Myocyte (in vitro differentiated cells): ENCODE measurements at places on chromosomes 4 and X. TPM values are rescaled to one million over a fixed set of nuclear protein-coding genes. Genes with fewer than 3 reads are reported as not detected.
A peak's percentile ranks its signal among the peaks of the same experiment; 100 is the strongest.

Gene GAR1
- 11.9 and 18.1 TPM in 2 replicates for total RNA-seq

Gene STAP1
- not detected in 2 replicates for total RNA-seq

- DNase-seq = peak; percentile 75
These were observed 388.9 kb downstream of the SPRY1 start for GRCh38 chr4:123785538-123785937.

DNA sequence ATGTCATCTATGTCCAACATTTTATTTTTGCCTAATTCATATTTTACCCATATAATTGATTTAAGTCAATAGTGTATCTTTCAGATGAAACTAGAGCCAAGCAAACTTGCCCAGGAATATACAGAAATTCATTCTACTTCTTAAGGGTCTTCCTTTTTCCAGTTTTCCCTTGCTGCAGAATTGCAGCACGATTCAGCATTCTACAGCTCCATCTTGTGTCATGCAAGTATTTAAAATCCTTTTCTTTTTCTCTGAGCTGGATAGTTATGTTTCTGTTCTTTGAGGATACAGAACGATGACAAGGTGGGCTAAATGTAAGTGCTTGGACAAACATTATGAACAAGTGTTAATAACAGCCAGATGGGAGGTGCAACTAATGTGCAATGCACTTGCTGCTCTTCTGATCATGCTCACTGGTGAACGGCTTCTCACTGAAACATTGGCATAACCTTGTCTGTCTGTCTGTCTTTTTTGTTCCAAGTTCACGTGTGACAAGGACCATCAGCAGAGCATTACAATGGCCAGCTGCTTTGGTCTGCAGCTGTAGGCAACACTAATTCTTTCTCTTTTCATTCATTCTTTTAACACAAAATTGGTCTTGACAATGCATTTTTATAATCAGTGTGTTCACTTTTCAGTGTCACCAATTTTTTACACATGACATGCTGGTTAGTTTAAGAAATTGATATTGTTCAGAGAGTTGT lies 1821.7 kb downstream of the ARAP2 start:
- DNase-seq = peak; percentile 37

DNA sequence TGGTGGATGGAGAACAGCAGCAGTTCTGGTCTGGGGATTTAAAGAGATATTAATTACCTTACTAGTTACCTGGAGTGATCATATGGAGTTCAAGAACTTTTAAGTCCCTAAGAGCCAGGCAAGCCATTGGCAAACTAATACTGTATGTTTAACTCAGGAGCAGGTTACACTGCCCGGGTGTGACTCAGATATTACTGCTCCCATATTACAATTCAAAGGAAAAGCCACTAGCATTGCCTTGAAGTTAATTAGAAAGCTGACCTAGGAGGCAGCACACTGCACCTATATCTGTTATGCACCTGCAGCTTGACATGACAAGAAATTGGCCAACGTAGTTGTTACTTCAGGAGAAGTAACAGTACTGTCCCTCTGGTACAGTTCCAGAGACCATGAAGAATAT lies 47.2 kb downstream of the GRK4 start:
- no peak for DNase-seq

DNA sequence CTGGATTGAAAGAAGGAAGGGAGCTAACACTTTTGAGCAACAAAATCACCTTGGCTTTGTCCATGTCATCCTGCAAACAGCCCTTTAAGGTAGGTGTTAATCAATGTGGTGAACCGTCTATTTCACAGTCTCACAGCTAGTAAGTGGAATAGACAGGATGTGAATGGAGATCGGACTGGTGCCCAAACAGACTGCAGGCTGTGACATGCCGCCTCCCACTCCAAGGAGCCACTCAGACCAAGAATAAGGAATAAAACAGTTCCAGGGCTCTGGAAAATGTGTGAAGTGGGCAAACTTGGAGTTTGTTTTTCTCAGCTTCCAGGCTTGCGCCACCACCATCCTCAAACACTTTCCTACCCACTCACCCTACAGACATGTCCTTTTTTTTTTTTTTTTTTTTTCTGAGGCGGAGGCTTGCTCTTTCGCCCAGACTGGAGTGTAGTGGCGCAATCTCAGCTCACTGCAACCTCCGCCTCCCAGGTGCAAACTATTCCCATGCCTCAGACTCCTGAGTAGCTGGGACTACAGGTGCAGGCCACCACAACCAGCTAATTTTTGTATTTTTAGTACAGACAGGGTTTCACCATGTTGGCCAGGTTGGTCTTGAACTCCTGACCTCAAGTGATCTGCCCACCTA lies 57.7 kb upstream of the SEC24B start:
- DNase-seq = no peak

DNA sequence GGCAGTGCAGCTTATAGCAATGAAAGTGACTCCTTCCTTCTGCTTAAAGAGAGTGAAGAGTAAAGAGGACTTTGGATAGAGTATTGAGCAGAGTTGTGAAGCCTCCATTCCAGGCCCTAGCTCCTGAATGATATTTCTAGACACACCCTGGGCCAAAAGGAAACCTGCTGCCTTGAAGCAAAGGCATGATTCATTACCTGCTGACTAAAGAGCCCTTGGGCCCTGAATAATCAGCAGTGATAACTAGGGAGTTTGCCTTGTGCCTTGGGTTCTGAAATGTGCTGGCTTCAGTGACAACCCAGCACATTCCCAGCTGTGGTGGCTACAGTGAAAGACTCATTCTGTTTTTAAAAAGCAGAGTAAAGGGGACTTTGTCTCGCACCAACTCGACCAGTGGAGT lies 49.2 kb downstream of the STPG2 start:
- DNase-seq = peak; percentile 6

DNA sequence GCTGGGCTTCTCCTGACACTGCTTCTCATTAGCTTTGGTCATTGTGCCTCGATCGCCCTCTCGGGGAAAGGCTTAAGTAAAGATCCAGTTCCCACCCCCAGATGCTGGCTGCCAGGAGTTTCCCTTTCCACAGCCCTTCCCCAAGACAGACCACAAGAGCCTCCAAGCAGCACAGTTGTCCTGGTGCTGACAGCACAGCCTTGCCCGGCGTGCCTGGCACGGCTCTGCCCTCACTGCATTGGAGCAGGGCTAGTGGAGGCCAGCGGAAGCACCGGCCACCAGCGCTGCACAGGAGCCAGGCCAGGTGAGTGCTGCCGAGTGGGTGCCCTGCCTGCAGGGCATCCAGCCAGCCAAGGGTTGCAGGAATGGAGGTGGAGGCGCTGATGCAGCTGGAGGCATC lies 9.7 kb upstream of the MSANTD1 start:
- DNase-seq = peak; percentile 57

DNA sequence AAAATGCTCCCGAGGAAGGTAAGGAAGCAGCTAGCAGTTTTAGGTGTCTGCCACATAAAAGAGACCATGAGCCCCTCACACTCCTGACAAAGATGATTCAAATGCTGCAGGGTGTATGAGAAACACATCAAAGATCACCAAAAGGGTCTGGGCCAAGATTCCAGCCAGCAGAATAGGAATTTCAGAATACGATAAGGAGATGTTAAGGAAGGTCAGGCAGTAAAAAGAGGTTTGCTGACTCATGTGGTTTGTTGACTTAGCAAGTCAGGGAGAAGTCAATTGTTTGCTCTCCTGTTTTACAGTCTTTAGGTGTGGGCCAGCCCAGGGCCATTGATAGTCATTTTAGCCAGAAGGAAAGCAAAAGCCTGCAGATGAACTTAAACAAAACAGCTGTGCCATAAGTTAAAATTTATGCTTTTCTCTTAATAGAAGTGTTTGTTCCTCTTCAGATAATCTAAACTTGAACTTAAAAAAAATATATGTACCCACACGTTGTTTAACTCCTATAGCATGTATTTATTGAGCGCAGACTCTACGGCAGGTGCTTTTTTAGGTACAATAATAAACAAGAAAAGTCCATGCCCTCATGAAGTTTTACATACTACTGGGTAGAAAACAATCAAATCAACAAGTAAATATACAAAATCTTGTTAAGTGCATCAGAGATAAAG lies 115.6 kb downstream of the CAMK2D start:
- DNase-seq = peak; percentile 30

DNA sequence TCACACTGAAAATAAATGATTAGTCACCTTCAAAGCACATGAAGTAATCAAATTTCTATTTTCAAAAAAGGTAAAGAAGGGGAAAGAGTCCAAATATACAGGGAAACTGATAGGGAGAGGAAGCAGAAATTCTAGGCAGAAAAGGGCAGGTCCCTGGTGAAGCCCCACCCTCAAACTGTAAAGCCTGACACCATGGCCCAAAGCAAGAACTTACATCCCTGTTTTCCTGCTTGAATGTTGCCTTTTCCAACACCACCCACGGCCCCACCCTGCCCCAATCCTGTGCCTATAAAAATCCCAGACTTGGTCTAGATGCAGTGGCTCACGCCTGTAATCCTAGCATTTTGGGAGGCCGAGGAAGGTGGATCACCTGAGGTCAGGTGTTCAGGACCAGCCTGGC lies 361.8 kb downstream of the PPP3CA start:
- no peak for DNase-seq

DNA sequence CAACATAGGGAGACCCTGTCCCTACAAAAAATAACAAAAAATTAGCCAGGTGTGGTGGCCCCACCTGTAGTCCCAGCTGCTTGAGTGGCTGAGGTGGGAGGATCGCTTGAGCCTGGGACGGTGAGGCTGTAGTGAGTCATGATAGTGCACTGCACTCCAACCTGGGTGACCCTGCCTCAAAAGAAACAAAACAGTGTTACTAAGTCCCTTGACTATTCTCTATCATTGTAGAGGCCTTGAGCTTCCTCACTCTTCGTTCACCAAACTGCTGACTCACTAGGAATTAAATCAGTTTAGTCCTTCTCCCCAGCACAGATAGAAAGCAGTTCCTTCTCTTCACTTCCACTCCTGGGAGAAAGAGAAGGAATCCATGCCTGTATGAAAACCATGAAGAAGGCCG lies 14.5 kb downstream of the CDS1 start:
- no peak for DNase-seq
